ENCODE measurements at places on chromosomes 7 and 10. TPM values are rescaled to one million over a fixed set of nuclear protein-coding genes. Genes with fewer than 3 reads are reported as not detected.

The CDK6 gene
- total RNA-seq = 5.6 TPM

The PLOD3 gene
- total RNA-seq = 19.1 TPM

The PDK4 gene
- total RNA-seq = 386 TPM

The TNS3 gene
- total RNA-seq = 35.0 TPM

The FERD3L gene
- total RNA-seq = not detected

The LYZL2 gene
- not detected for total RNA-seq

The GNG11 gene
- total RNA-seq = 9.9 TPM

The EPO gene
- total RNA-seq = not detected

The PNLIP gene
- not detected for total RNA-seq

The EMX2 gene
- total RNA-seq = 1.4 TPM

The FOXI2 gene
- not detected for total RNA-seq

The PLXNA4 gene
- 1.6 TPM for total RNA-seq

The CTAGE15 gene
- total RNA-seq = not detected

DNA sequence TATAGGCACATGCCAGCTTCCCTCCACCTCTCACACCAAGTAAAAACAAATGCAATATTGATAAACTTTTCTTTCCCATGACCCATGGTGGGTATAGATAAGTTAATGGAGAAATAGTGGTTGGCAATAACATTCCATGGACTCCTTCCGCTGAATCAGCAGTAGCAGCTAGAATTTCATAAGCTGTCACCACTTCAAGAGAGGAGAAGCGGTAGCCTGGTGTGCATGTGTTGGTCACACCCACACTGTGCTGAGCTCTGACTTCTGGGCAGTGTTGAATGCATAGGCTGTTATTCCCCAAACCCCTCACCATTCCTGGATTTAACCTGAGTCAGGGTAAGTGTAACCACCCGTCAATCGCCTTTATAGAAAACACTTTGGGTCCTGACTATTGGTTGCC lies 32.5 kb upstream of the BMPER start:
- no peak for DNase-seq

GRCh38 chr10:42937649-42938180 lies 139.2 kb upstream of the RET start:
- DNase-seq = no peak

DNA sequence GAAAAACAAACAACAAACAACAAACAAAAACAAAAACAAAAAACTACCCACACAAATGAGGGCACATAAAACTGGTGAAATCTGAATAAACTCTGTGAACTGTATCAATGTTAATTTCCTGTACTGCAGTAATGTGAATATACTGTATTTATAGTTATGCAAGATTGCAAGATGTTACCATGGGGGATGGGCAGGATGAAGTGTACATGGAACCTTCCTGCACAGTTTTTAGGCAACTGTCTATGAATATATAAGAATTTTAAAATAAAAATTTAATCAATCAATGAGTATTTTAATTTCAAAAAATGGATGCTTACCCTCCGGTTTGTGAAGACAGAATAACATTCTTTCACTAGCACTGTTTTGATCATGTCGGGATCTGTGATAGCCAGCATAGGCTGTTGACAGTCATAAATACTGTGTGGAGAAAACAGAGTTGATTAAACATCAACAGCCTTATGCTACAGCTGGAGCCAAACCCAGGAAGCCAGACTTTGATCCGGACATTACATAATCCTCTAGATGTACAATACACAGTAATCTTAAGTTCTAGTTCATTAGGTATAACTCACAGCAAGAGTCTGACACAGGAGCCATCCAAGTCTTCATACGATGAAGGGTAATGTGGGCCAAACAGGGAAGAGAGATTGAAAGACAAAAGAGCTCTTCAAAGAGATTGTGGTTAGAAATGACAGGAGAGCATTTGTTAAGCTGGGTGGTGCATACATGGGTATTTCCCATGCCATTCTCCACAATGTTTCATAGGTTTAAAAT lies 14.8 kb downstream of the CYP3A7 start:
- DNase-seq = no peak

GRCh38 chr7:23915236-23915635 lies 205.2 kb downstream of the STK31 start:
- no peak for DNase-seq

GRCh38 chr10:71621231-71622153 lies 98.1 kb downstream of the C10orf105 start:
- no peak for DNase-seq

GRCh38 chr10:110512461-110513187 lies 14.9 kb downstream of the DUSP5 start:
- no peak for DNase-seq

DNA sequence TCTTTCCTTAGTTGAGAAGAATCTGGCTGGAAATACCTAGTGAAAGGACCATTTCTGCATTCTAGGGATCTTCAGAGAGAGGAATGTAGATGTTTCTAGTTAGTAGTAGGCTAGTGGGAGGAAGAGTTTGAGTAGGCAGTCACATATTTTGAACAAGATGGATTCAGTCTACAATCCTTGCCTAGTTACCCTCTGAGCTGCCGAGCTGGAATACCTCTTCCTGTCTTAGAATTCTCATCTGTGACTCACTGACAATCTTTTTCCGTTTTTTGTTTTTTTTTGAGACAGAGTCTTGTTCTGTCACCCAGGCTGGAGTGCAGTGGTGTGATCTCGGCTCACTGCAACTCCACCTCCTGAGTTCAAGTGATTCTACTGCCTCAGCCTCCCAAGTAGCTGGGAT lies 30.7 kb upstream of the PLPP4 start:
- DNase-seq = no peak

DNA sequence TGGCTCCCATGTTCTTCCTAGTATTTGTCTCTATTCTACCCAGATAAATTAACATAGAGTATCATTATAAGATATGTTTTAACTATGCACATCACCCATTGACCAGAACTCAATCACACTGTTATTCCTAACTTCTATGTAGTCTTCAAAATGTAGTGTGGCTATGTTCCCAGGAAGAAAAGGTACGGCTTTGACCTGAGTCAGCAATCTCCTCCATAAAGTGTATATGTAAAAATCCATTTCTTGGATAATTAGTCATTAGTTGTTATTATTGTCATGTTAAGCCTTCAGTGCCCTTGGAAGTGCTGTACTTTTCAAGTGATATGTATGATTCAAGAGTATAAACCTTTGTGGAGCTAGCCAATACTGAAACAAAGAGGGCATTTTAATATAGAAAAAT lies 444.0 kb upstream of the ZWINT start:
- DNase-seq = no peak

DNA sequence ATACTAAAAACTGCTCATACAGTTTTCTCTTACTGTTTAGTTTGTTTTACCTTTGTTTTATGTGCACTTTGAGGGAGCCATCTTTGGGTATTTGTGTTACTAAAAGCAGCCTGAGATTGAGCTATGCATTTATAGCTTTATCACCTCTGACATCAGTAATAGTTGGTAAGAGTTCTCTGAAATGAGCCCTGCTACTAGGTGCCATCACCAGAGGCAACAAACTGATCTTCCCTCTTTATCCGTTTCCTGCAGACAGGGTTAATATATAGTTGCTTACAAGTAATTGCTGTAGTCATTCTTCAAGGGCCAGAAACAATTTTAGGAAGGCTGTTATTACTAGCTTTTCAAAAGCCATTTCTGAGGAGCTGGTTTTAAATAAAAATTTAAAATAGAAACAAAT lies 49.1 kb downstream of the KIF20B start:
- DNase-seq = no peak

- DNase-seq = no peak
These were observed 110.8 kb upstream of the FGFR2 start for GRCh38 chr10:121708728-121709674.

DNA sequence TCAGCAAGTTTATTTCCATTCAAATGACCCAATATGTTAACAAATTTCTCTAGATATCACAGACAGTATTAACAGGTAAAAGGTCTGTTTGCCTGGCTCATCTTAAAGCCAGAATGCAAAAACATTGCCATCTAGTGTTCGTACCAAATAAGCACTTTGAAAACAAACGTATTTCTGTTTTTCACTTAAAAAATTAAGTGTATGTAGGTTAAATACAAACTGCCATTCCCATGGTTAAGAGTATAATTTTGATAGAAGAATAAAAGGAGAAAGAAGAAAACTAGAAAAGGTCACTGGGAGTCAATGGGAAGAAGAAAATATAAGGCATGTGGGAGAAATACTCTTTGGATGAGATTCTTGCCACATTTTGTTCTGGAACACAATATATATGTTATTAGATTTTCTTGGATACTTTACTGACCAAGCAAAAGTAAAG lies 51.0 kb downstream of the ORC5 start:
- no peak for DNase-seq

DNA sequence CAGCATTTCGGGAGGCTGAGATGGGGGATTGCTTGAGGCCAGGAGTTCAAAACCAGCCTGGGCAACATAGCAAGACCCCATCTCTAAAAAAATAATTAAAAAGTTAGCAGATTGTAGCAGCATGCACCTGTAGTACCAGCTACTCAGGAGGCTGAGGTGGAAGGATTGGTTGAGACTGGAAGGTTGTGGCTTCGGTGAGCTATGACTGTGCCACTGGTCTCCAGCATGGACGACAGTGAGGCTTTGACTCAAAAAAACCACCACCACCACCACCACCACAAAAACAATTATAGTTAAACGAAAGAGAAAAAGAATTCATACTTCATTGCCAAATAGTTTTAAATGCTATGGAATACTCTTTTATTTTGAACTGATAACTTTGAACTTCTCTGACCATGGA lies 63.4 kb downstream of the VTI1A start:
- DNase-seq = no peak

- DNase-seq = no peak
These were observed 21.8 kb upstream of the YWHAG start for GRCh38 chr7:76380623-76380966.

DNA sequence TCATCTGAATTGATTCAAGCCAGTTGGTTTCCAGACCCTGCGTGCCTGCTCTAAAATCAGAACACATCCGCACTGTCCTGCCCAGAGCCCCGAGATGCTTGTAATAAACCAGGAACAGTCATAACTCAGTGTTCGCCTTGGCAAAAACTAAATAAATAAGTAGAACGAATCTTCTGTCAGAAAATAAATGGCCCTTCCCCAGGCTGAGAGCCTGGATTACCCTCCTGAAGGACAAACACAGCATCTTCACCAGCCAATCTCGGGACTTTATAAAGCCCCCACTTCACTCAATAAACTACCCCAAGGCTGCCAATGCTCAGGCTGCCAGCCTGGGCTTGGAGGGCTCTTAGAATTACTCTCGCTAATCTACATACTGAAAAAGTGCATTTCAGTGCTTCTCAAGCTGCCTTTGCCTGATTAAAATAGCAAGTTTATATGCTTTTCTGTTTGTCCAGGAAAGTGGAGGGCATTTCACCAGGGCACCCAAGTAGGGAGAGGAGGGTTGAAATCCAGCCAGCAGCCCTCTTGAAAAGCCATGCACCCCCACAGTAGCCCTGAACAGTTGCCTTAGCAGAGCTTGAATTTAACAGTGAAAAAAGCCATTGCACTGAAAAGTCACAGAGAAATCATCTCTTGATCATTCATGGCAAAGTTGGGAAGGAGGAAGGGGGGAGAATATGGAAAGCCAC lies 136.6 kb downstream of the CALN1 start:
- DNase-seq = no peak

GRCh38 chr10:44334621-44335184 lies 50.2 kb downstream of the CXCL12 start:
- no peak for DNase-seq

DNA sequence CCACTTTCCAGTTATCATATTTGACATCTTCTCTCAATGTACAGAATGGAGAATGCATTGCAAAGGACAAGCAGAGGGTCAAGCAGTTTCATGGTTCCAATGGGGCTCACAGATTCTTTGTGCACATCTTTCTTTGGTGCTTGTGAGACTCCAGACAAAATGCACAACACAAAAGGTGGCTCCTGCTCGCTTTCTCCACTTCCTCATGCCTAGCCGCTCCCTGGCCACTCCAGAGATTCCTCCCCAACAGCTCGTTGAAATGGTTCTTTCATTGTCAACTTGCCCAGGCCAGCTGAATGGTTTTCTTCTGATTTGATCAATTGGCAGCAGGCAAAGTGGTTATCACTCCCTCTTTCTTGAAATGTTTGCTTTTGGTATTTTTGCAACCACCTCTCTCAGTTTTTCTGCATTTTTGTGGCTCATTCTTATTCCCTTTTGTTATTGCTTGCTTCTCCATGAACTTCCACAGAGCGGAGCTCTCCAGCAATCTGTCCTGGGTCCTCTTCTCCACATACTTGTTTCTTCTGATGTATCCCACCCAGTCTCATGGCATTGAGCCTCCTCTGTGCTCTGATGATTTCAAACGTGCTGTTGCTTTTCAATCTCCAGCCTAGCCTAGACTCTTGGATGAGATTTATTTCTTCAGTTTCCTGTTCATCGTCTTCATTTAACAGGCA lies 507.8 kb upstream of the MKI67 start:
- no peak for DNase-seq

- DNase-seq = no peak
These were observed 9.4 kb downstream of the HDAC9 start for GRCh38 chr7:18504965-18505364.

GRCh38 chr10:71694567-71694968 lies 25.0 kb downstream of the C10orf105 start:
- DNase-seq = no peak

DNA sequence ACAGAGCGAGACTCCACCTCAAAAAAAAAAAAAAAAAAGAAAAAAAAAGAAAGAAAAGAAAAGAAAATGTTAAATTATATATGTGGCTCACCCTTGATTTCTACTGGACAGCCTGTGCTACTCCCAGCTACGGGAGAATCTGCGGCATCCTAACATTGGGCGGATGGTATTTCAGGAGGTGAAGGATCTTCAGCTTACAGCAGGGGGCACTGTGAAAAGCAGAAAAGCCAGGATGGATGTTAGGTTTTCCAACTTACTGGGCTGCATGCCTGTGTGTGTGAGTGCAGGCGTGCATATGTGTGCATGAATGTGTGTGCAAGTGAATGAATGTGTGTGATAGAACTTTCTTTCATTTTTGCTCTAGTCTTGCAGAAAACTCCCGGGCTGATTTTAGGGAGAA lies 1066.5 kb downstream of the TYW1 start:
- no peak for DNase-seq

DNA sequence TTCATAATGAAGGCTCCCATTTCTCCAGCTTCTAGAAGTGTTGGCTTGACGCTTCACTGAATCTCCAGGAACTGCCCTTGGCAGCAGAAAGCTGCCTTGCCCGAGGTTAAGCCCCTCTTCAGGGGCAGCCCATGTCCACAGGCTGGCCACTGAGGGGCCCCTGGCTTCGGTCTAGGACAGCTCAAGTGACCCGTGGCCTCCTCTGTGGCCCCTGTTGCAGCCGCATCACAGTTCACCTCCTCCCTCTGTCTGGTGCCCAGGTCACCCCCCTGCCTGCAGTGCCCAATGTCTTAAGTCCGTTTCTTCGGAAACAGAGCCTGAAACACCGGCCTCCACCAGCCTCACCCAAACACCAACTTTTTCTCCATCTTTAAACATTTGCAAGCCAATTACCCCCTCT lies 279.2 kb upstream of the MKI67 start:
- DNase-seq = no peak

GRCh38 chr10:9828110-9828509 lies 1189.6 kb upstream of the CELF2 start:
- DNase-seq = no peak

DNA sequence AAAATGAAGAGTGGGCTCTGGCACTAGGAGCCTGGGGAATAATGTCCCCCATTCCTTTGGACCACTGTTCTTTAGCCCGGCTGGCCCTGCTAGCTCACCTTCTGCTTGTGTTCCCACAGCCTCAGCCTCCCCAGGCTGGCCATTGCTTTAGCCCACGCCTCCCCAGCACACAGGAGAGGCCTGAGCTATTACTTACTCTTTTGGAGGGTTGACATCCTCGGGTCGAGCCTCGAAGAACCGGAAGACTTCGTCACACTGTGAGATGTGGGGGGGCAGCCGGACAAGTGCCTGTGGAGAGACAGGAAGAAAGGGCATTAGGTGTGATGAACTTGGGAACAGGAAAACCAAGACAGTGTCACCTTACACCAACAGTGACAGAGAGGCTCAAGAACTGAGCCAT lies 131.3 kb downstream of the SH3PXD2A start:
- DNase-seq = peak; percentile 31
